ENCODE measurements at places on chromosomes 4 and X.

DNA sequence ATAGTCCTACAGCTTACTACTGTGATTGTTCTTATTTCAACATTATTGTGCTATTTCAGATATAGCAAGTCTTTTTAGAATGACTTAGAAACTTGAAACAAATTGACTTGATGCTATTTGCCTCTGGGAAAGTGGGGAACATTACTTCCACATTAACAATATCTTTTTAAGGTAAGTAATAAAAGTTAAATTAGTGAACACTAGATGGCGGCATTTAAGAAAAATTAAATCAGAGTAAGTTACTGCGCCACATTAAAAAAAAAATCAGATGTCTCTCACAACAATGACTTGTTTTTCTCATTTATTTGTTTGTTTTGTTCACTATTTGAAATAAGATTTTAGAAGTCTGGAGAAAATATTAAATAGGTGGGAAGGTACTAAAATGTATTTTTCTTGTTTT lies 1026.9 kb upstream of the SLIT2 start:
- DNase-seq: no peak

GRCh38 chrX:20320461-20321159 lies 53.9 kb upstream of the RPS6KA3 start:
- DNase-seq: peak; percentile 8

- DNase-seq: no peak
These were observed at the start of gene EPHA5 for GRCh38 chr4:65670331-65671031. Gene EPHA5 (minus strand): TSS chr4:65670489. CDS start chr4:65669742, 747 bp downstream.

GRCh38 chr4:3690551-3691152 lies 75.5 kb upstream of the ADRA2C start:
- DNase-seq: no peak

DNA sequence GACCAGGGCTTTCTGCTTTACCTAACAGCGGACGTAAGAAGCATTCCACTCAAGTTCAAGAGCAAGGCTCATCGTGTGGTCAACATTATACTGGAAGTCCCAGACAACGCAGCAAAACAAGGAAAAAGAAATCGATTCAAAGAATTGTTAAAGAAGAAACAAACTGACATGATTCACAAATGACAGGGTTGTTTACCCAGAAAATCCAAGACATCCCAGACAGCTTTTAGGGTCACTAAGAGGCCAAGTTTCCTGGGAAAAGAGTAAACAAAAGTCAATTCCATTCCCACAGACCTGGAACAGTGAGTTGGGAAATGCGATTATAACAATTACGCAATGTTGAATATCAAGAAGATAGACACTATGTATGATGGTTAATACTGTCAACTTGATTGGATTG lies 21.5 kb upstream of the HTRA3 start:
- DNase-seq: no peak

- DNase-seq: no peak
These were observed 139.5 kb downstream of the SLC10A7 start for GRCh38 chr4:146382194-146382593.

DNA sequence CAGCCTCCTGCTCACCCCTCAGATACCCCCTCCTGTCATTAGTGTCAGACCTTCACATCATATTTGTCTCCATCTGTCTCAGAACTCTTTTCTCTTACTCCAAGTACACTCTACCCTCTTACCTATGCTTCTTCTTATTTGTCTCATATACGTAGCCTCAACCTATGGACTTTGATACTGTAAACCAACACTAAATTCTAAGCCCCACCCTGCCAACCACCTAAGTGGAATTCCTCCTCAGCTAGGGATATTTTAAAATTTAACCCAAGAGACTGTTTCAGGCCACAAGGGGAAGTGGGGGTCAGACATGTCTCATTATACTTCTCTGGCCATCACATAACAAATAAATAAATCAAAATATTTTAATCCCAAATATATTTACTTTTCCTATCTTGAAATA lies 778.1 kb upstream of the GRID2 start:
- DNase-seq: no peak

GRCh38 chr4:75939890-75940691 lies 722 bp downstream of the NAAA start:
- DNase-seq: peak; percentile 73

DNA sequence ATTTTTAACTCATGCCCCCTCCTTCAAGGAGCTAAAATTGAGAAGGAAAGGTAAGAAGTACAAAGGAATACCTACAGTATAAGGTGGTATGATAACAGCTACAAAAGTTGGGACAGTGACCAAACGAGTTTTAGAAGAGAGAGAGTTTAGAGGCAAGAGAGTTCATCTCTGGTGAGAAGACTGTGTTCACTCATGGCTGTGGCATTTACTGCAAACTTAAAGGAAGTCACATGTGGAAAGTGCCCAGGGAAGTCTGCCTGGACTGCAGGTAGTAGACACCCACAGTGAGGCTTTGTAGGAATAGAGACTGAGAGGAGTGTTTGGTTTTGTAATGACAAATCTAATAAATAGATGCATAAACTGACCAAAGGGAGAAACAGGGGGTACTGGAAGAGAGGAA lies 493.5 kb downstream of the IL15 start:
- no peak for DNase-seq

DNA sequence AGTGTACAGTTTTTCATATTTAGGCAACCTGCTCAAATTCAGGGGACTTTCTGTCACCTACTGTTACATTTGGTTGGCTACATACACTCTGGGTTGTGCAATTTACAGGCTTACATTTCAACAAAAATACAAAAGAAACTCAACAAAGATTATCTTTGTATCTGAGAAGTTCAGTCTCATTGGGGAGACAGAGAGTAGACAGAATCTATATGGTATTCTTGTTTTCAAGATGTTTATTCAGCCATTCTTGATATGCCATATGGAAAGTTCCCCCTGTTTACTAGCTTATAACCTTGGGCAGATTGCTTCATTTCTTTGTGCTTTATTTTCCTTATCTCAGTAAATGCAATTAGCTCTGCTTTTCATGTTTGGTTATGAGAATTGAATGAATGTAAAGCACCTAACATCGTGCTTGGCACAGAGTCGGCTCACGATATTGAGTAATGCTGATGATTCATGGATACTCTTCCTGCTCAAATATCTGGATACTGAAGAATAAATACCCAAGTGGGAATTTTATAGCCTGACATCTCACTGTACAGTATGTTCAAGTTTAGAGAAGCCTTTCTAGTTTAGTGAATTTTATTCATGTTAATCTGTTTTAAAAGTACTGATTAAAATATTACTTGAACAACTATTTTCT lies 96.5 kb upstream of the PACRGL start:
- no peak for DNase-seq

- DNase-seq: no peak
These were observed 127.1 kb upstream of the DCAF8L1 start for GRCh38 chrX:28108186-28108945.

DNA sequence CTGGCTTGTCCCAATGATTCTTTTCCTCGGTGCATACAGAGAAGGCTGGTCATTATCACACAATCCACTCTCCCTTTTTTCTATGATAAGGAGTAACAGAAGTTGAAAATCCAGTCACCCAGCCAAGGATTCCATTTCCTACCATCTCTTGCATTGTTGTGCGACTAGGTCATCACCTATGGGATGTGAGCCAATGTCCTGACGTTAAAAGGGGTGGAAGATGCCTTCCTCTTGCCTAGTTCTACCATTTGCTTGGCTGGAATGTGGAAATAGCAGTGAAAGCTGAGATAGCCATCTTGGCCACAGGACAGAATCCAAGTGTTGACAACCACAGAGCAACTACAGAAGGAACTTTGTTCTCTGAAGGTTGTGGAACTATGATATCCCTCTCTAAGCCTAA lies 132.2 kb upstream of the KIT start:
- no peak for DNase-seq

DNA sequence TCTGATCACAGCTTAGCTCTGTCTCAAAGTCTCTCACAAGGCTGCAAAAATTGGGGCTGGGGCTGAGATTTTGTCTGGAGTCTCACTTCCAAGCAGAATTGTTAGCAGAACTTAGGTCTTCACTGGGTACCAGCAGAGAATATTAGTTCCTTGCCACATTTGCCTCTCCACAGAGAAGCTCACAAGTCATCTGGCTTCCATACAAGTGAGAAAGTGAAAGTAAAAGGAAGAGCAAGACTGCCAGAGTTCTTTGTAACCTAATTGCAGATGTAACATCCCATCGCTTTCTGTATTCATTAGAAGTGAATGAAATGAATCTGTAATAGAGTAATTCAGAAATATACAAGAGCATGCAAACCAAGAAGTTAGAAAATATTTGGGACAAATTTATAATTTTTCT lies 624.1 kb upstream of the GNPDA2 start:
- DNase-seq: no peak

- peak; percentile 42 for DNase-seq
These were observed 47.7 kb downstream of the TIGD2 start for GRCh38 chr4:89158884-89159503.

DNA sequence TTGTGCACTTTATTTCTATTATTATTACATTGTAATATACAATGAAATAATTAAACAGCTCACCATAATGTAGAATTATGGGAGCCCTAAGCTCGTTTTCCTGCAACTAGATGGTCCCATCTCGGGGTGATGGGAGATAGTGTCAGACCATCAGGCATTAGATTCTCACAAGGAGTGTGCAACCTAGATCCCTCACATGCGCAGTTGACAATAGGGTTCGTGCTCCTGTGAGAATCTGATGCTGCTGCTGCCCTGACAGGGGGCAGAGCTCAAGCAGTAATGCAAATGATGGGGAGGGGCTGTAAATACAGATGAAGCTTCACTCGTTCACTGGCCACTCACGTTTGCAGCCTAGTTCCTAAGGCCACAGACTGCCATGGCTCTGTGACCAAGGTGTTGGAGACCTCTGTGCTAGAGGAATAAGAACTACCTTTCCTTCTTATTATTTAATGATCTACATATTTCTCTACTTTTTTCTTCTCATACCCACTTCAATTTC lies 492.9 kb upstream of the INTU start:
- no peak for DNase-seq

GRCh38 chrX:88416002-88416401 lies 331.0 kb upstream of the CPXCR1 start:
- DNase-seq: no peak

DNA sequence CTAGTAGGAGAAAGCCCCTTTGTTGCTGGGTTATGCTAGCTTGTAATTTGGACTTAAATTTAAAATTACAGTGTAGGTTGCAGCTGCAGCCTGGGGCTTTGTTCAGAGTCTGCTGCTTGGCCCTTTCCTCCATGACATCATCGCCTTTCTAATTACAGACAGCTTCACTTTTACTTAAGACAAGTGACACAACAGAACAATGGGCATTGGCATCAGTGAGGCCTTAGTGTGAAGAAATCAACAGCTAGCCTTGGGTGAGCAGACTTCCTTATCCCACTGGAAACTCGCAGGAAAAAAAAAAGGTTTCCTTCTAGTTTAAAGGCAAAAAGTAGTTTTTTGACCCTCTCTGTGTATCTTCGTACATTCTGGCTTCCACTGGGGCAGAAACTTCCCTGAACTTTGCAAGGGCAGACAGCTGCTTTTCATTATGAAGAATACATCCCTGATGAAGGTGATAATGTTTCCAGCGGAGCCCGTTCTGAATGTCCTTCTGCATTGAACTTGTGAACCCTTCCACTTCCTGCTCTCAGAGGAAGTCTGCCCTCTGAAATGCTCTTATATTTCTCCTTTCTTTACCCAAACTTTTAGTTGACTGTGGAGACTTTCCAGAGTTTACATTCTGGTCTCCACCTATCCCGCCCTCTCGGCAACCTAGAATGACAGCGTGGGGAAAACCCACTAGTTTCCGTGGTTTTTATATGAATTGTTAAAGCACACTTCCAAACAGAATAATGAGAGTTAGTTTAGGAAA lies 123.2 kb upstream of the FAM9C start:
- DNase-seq: peak; percentile 26

GRCh38 chr4:8909548-8909947 lies 37.9 kb upstream of the HMX1 start:
- no peak for DNase-seq

DNA sequence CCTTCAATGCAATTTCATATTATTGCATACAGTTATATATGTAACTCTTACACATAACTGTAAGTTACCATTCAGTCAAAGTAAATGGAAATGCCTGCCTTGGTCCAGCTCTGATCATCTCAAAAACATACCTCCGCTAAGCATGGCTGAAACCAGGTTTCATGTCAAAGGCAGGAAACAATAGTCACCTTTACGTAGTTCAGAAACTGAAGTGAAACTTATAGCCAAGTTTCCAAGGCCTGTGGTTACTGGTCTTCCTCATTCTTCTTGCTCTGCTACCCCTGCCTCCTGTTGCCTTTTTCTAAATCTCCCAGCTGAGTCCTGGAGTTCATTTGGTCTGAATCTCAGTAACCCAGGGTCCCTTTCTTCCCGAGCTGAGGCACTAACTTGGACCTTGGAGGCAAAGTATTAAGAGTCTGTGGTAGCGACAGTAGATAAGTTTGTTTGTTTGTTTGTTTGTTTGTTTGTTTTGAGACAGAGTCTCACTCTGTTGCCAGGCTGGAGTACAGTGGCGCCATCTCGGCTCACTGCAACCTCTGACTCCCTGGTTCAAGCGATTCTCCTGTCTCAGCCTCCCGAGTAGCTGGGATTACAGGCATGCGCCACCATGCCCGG lies 30.8 kb downstream of the DAPP1 start:
- peak; percentile 22 for DNase-seq

GRCh38 chr4:38723726-38724474 lies 58.9 kb downstream of the TLR10 start:
- DNase-seq: no peak

DNA sequence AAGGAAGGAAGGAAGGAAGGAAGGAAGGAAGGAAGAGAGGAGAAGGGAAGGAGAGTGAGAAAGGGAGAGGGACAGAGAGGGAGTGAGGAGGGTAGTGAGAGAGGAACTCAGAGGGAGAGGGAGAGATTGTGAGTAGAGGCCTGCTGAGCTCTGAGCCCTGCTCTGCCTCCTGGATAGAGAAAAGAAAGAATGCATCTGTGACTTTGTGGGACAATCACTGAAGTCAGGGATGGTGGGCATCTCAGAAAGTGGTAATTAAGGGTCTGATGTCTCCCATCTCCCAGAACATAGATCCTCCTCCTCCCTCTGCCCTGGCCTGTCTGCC lies 142.9 kb upstream of the BANK1 start:
- no peak for DNase-seq

GRCh38 chr4:73674451-73674919 lies 54.2 kb upstream of the RASSF6 start:
- no peak for DNase-seq

- no peak for DNase-seq
These were observed 162.9 kb downstream of the LRBA start for GRCh38 chr4:150852216-150852615.

DNA sequence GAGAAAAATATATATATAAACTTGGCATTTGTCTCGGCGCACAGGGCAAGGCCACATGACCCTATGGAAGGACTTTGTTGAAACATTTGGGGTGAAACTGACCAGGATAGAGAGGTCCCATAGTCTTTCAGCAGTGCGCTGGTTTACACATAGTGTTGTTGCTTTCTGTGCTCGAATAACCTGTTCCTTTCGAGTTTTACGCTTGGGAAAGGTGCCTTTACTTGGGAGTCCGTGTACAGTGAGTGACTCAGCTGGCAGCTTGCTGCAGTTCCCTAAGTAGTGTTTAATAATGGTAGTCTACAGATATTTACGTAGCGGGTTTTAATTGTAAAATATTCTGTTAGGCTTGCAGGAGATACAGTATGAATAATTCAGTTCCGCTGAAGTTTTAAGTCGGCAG lies 578 bp downstream of the APOOL start:
- no peak for DNase-seq
